ENCODE measurements at places on chromosomes 6 and 20.

GRCh38 chr20:41147767-41148191 lies 10.4 kb downstream of the PLCG1 start:
- DNase-seq, result no peak

DNA sequence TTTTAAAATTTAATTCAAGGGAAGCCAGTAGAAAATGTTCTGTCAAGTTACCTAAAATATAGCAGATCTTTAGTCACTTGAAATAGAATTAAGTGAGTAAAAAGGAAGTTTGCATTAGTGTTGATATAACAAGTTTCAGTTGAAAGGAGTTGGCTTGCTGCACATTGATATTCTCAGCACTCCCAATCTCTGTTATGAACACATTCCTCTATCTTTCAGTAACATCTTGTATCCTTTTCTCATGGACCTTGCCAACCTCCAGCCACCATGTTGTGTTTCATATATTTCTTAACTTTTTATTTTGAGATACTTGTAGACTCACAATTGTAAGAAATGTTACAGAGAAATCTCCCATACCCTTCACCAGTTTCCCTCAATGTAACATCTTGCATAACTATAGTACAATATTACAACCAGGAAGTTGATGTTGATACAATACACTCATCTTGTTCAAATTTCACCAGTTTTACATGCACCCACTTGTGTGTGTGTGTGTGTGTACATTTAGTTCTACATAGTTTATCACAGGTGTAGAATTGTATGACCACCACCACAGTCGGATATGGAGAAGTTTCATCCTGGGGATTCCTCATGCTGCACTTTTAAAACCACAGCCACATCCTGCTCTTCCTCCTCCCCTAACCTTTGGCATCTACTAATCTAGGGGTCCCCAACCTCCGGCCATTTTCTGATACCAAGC lies 20.2 kb upstream of the PAQR8 start:
- no peak for DNase-seq

DNA sequence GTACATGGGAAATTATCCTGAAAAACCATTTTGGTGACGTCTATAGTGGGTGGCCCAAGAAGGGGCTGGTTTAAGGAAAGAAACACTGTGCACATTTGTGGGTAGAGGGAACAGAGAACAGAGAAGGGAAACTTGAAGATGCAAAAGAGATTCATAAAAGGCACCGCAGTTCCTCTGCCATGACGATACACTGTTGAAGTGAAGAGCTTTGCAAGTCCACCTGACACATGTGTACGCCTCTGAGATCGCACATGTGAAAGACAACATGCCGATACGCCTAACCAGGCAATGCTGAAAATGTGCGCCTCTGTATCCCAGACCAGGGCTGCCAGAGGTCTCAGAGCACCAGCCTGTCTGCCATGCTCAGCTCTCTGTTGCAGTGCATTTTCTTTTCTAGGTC lies 180.9 kb downstream of the KIF16B start:
- DNase-seq, result no peak

- DNase-seq, result no peak
Measured at GRCh38 chr20:5848711-5849505, 98.7 kb downstream of the SHLD1 start.

- no peak for DNase-seq
Measured at GRCh38 chr6:159473475-159474263, 219.4 kb downstream of the SOD2 start.

All from stimulated activated CD4-positive, alpha-beta T cell treated with anti-CD3 and anti-CD28 coated beads, Interleukin-2, amount 100 ng/mL, for 48 hours (primary cell).